ENCODE measurements at places on chromosomes 5 and 9. TPM values are rescaled to one million over a fixed set of nuclear protein-coding genes. Genes with fewer than 3 reads are reported as not detected.

The ATOX1 gene
- 116 TPM for polyA plus RNA-seq

The DOCK2 gene
- polyA plus RNA-seq = 3.4 TPM

The MEGF10 gene
- polyA plus RNA-seq = 0.54 TPM

The SYNPO gene
- 85.2 TPM for polyA plus RNA-seq

DNA sequence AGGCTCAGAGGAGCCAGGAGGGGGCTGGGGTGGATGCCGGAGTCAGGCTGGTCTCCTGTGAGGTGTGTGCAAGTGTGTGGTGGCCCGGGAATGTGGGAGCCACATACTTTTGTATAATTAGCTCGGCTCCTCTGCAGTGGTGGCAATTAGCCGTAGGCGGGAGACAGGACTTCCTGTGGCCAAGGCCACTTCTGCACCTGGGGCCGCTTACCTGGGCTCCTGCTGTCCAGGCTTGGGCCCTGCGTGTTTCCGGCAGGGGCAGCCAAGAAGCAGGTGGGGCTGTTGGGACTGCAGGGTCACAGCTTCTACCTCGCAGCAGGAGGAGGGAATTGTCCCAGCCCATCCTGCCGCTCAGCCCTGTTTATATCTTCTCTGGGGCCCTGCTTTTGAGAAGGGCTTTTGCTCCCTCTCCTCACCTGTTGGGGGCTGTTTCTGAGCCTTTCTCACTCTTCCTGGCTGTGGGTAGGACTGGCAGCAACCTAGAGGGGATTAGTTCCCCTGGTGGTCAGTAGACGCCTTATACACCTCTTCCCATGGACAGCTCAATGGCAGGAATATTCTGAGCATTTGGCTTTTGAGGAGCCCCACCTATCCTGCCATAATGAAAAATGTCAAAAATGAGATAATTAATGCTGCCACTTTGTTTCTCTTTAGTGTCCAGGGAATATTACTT is 145.4 kb upstream of the PITX1 start:
- DNase-seq = no peak

- DNase-seq = no peak
Measured at GRCh38 chr5:11540112-11540511, 364.1 kb downstream of the CTNND2 start.

DNA sequence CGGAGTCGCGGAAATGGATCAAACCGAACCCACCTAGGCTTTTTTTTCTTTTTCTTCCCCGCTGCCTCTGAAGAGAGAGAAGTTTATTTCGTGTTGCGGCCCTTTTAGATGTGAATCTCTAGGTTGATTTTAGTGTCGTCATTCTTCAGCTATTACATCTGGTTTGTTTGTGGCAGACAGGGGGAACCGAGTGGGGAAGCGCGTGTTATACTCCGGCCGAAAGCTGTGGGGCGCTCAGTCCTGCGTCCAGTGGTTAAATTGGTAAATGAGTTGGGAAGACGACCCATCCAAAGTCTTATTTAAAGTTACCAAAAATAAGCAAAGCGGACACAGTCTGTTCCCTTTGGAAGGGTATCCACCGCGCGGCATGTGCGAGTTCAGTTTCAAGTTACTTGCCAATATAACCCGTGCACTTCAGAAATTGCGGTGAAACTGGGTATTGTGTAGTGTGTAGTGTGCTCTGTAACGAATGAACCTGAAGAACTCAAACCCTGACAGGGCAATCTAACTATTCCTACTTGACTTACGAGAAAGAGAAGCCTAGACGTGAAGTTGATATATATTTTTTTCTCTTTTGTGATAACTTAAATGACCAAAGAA is 1.3 kb downstream of the MAN2A1 start:
- DNase-seq = peak; percentile 71

GRCh38 chr5:159619826-159620225 is 289.5 kb upstream of the IL12B start:
- DNase-seq = no peak

DNA sequence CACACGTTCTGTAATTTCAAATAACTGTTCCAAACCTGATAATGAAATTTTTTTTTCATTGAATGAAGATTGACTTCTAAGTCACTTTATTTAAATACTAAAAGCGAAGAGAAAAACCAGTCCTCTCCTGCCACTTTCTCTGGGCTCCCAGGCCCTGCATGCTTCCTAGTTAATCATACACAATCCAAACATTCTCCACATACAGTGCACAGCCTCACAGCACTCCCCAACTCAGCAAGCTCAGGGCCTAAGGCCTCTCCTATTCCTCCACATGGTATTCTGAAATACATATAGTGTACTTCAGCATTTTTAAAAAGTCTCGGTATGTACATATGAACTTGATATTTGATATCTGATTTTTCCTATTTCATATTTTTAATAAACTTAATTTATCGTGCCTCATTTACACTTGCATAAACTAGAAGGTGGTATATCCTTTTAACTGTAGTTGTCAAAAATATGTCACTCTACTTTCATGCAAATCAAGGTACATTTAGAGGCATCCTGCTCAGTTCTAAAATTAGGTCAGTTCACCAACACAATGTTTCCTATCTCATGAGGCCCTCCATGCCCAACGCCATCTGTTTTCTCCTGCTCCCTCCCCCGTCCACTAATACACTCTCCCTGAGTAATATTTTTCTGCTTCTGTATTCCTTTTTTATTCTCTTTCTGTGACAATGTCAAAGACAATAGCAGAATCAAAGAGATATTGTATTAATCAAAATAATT is 206.7 kb downstream of the ARRDC3 start:
- DNase-seq = no peak

GRCh38 chr5:40932766-40933165 is 23.5 kb downstream of the C7 start:
- DNase-seq = no peak

- no peak for DNase-seq
Measured at GRCh38 chr5:83844449-83845068, 123.9 kb upstream of the HAPLN1 start.

- no peak for DNase-seq
Measured at GRCh38 chr5:37900692-37901091, 60.9 kb upstream of the GDNF start.

DNA sequence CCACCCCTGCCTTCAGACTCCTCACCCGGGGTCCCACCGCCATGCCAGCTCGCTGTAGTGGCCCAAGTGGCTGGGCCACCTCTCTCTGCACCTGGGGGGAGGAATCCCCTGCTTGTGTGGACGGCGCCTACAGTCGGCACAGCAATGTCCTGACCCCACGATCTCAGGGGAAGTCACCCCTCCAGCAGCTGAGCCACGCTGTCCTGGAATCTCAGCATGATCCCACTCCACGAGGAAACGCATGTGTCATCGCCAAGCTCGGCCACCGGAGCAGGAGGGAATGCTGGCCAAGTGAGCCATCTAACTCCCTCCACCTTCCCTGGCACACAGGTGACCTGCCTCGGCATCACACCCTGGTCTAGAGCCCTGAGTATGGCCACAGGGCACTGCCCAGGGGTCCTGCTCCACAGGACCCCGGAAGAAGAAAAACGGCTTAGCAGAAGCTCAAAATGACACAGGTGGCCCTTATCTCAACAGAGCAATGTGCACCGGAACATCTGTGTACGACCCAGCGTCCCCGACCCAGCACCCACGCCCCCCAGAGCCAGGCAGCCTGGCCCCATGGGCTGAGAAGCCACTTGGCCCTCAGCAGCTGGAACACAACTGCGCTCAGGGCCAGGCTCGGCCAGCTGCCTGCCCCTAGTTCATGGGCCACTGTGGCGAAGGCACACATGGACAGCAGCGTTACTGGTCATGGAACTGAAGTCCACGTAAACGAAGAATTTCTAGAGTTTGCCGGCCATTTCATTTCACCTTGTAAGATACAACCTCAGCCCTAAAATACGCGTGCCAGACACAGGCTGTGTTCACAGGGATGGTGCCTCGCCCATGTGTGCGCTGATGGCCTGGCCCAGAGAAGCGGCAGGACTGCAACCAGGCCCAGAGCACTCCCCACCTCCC is 23.4 kb upstream of the CAMSAP1 start:
- DNase-seq = no peak

DNA sequence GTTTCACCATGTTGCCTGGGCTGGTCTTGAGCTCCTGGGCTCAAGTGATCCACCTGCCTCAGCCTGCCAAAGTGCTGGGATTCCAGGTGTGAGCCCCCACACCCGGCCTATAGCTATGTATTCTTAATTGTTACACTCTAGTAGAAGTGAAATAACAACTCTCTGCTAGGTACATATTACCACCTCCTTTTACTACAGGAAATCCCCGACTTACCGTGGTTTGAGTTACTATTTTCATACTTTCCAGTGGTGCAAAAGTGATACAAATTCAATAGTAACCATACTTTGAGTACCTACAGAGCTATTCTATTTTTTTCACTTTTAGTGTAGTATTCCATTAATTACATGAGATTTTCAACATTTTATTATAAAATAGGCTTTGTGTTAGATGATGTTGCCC is 719 bp downstream of the ARL14EPL start:
- DNase-seq = no peak

DNA sequence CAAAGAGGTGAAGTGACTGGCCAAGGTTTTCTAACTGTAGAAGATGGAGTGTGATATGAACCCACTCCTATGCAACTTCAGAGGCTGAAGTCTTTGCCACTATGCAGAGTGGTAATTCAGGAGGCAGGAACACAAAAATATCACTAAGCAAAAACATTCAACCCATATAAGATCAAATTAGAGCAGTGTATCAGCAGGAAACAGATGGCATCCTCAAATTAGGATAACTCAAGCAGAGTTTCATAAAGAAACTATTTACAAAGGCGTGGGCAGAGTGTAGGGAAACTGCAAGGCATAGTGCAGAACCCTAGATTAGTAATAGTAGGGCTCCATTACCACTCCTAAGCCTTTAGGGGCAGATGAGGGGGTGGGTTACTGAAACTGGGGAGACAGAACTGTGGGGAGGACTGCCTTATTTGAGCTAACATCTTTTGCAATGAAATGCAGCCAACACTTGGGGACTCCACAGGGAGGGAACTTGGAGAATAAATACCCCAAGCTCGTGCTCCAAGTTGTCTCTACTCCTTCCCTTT is 72.2 kb downstream of the PTTG1 start:
- DNase-seq = no peak

- DNase-seq = no peak
Measured at GRCh38 chr5:83492331-83492730, 20.8 kb downstream of the VCAN start.

DNA sequence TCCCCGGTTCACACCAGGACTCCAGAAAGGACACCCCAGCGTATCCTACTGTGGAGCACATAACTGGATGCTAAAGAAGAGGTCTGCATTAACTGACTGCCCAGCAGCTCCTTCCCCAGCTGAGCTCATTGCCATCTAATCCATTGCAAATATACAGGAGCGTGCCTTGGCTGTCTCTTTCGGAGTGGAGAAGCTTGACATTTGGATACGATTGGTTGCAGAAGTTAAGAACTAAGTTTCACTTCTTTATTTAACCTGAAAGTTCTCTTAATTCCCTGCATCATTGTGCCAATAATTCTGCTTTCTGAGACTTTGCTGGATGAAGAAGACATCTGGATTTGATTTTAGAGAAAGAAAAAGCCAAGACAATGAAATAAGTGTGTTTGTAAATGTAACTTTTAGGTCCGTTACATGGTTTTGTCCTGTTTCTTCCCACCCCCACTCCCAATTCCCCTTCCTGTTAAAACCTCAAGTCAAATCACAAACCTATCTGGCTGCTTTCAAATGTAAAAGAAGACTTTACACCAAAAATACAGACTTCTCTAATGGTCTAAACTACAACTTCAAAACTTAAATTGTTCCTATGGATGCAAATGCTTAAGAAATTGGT is 33.9 kb downstream of the TAS2R1 start:
- no peak for DNase-seq

GRCh38 chr5:179875741-179876609 is 17.4 kb upstream of the MRNIP start:
- no peak for DNase-seq

GRCh38 chr9:137721899-137722298 is 103.1 kb downstream of the EHMT1 start:
- DNase-seq = no peak

DNA sequence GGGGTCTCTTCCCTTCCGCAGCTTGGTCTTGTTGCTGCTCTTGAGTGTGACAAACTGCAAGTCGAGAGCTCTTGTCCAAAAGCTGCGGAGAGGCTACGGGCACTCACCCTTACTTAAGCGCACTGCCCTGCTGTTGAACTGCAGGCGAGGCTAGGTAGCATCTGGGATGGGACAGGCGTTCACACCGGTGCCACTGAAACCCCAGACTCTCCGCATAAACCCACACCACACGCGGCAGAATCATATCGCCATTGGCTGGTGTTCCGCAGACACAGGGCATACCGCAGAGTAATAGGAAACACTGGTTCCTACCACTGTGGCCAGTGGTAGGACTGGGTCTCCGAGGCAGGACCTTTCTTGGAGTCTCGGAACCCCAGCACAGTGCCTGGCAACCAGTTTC is 2.2 kb upstream of the NPR3 start:
- no peak for DNase-seq

DNA sequence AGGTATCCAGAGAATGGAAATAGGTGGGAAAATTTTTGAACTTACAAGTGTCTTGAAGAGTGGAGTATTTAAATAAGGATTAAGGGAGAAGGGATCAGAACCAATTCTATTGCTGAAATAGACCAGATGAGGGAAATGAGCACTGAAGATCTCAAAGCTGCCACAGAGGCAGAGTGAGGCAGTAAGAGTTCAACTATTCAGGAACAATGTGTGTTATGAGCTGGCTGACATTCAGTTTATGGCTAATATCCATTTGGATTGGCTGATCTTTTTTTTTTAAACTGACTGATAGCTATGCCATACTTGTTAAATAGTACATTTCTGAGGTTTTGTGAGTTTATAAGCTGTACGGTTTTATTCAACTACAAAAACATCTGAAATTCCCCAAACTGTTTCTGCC is 95.3 kb upstream of the GNA14 start:
- no peak for DNase-seq

GRCh38 chr5:178273665-178274541 is 41.3 kb upstream of the PHYKPL start:
- DNase-seq = no peak
